ENCODE measurements at places on chromosomes 4 and X. TPM values are rescaled to one million over a fixed set of nuclear protein-coding genes. Genes with fewer than 3 reads are reported as not detected.
A peak's percentile ranks its signal among the peaks of the same experiment; 100 is the strongest.

GRCh38 chr4:154982187-154983047 lies 201.3 kb downstream of the RBM46 start:
- peak; percentile 40 for DNase-seq

The FGFRL1 gene
- polyA plus RNA-seq: 297 TPM

GRCh38 chr4:83010522-83011318 lies at the start of gene LIN54:
Gene LIN54, minus strand, starts transcription at chr4:83010823. Its CDS starts 25,979 bp downstream, at chr4:82984844.
- peak; percentile 51 for DNase-seq

- DNase-seq: peak; percentile 6
Measured at GRCh38 chr4:80266902-80267380, 477 bp downstream of the FGF5 start.

DNA sequence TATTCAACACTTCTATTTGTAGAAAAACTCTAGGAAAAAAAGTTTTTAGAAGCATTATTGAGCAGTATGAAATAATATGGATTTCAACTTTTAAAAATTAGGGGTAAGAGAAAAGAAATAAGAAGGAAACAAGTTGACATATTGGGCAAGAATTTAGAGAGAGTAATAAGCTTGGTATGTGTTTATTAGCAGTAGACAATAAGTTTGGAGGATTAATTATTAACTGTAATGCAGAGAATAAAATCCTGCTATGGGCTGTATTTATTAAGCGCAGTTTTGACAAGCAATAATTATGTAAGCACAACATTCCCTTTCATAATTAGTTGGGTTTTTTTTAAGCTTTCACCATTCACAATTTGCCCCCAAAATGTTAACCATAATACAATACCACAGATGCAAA lies 162.7 kb upstream of the SLC7A11 start:
- DNase-seq: no peak

The SHROOM2 gene
- 1.2 TPM for polyA plus RNA-seq

The TCEAL2 gene
- polyA plus RNA-seq: 0.21 TPM

GRCh38 chr4:7585768-7586167 lies 151.0 kb upstream of the PSAPL1 start:
- no peak for DNase-seq

The NAA10 gene
- 71.0 TPM for polyA plus RNA-seq

- DNase-seq: no peak
Measured at GRCh38 chrX:7503251-7503650, 339.7 kb upstream of the VCX start.

The RBMX2 gene
- 20.7 TPM for polyA plus RNA-seq

- no peak for DNase-seq
Measured at GRCh38 chr4:39933671-39934590, 43.8 kb downstream of the PDS5A start.

- peak; percentile 43 for DNase-seq
Measured at GRCh38 chrX:30735839-30736238, 82.6 kb downstream of the GK start.

DNA sequence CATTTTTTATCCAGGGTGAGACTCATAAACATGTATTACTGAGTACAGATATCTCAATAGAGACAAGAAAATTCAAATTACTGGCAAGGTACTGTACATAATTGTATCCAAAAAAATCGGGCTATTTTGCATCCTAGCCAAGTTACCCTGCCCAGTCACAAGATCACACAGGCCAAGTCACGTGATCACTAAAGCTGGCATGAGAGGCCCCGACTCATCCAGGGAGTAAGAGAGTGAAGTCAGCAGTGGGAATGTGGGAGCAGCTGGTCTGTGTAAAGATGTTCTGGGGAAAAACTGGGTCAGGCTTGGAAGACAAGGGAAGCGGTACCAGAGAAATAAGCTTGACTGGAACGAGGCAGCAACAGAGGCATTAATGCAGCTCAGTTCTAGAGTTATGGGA lies 119.3 kb upstream of the STS start:
- DNase-seq: no peak

DNA sequence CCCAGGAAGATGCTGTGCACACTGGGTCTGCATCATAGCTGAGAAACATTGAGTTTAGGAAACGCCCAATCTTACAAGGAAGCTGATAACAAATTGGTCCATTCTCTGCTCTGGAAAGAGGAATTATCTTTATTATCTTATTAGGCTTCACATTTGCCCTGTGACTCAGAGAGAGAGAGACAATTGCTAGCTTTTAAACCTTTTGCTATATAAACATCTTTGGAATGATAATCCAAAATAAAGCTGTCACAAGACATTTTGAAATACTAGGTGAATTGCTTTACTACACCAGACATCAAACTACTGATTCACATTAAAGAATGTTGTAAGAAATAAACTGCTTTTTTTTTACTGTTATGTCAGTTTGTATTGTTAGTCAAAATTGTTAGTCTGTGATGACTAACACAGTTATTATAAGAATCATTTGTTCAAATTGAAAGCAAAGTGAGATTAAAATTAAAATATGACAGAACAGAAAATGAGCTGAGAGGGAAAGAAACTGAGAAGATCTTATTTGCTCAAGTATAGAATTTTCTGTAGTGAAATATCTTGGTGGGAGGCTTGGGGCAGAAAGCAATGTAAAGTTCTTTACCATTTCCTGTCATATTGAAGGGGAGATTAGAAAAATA lies 765.4 kb upstream of the PCDH10 start:
- DNase-seq: no peak

The PRRG1 gene
- 15.3 TPM for polyA plus RNA-seq

DNA sequence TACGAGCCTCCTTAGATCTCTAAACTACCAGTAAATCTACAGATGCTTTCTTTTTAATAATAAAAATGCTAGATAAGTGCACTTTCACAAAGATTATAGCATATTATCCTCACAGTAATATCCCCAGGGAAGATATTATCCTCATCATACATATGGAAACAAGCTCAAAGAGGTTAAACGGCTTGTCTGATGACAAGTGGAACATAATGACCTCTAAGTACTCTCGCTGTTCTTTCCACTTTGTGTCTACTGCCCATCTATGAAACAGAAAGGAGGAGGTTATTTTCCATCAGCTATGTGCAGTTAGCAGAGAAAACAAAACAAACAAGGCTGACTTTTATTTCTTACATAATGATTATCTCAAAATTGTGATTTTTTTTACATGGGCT lies 42.8 kb upstream of the PRDM8 start:
- peak; percentile 62 for DNase-seq

GRCh38 chrX:43836435-43837184 lies 45.6 kb downstream of the MAOB start:
- no peak for DNase-seq

Measured in hindlimb muscle (tissue), 1 donor.